ENCODE measurements at places on chromosomes 11 and 22.

DNA sequence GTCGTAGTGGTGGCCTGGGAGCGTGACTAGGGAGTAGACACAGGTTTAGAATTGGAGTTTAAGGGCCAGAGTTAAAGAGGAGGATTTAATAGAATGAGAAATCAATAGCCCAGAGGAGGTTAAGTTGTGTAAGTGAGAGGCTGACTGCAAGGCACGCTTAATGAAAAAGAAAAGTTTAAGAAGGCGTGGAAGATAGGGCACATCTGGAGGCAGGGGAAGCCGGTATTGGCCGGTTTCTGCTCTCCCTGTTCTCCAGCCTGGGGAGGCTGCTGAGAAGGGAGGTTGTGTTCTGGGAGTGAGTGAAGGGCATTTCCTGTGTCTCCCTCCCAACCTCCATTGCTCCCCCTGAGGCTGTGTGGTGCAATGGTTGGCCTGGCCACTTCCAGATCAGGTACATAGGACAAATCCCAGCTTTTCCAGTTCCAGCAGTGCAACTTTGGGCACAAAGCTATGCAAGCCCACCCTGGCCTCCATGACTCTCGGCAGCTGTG is 6.3 kb downstream of the GRIK4 start:
- H3K4me1 ChIP-seq, result no peaks in the 10 kb centered on the region
- DNase-seq, result no peak
- H3K36me3 ChIP-seq, result no peaks in the 10 kb centered on the region

DNA sequence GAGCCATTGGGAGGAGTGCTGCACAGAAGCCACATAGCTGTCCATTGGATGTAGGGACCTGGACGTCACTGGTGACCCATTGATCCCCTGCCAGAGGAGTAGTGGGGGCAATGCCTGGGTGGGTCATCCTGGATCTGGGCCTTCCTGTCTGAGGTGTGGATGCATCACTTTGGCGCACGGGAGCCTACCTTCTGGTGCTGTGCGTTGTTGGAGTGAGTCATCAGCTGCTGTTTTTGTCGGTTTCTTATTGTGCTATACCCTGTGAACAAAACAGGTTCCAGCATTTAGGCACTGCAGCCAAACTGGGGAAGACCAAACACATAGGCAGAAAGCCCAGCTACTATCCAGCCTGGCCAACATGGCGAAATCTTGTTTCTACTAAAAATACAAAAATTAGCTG is 3.2 kb downstream of the TAF6L start:
- H3K27ac ChIP-seq, result no peak overlapping the region
- no peak for DNase-seq
- peaks cover 18% of the 10 kb centered on the region for H3K4me1 ChIP-seq

- DNase-seq, result no peak
- no peak overlapping the region for H3K4me3 ChIP-seq
- no peak overlapping the region for H3K27ac ChIP-seq
Observed at GRCh38 chr11:107721207-107721606, 9.4 kb upstream of the SLN start.

DNA sequence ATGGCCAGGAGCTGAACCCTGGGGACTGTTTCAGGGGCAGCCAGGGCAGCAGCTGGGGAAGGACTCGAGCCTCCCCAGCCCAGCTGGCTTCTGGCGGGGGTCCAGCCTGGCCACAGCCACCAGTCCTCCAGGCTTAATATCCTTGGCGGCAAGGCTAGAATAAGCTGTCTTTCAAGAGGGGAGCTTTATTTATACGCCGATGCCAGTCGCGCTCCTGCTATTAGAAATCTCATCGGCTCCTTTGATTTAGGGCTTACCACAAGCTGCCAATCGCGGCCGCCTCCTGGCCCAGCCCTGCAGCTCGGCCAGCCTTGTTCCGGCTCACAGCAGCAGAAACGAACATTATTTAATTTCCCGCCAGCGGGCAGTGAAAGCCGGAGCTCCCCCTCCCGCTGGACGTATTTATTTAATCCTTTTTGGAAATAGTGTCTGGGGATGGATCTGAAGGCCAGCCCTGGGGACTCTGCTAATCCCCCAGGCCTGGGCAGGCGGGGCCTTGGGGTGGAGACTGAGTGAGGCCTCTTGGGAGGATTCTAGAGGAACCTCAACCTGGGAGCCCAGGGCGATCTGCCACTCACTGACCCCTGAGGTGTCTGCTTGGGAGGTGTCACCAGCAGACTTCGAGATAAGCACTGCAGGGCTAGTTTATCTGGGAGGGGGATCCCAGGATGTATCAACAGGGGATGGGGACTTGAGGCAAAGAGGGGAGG is 363.1 kb downstream of the MN1 start:
- DNase-seq, result peak; percentile 57
- no peak overlapping the region for H3K4me3 ChIP-seq
- H3K4me1 ChIP-seq, result peaks cover 16% of the 10 kb centered on the region
- H3K36me3 ChIP-seq, result no peaks in the 10 kb centered on the region
- H3K27ac ChIP-seq, result no peak overlapping the region
- H3K27me3 ChIP-seq, result no peaks in the 10 kb centered on the region

- no peaks in the 10 kb centered on the region for H3K27me3 ChIP-seq
- no peaks in the 10 kb centered on the region for H3K4me1 ChIP-seq
- H3K27ac ChIP-seq, result no peak overlapping the region
- no peak for DNase-seq
Observed at GRCh38 chr22:26851125-26851524, 193.7 kb downstream of the MIAT start.

DNA sequence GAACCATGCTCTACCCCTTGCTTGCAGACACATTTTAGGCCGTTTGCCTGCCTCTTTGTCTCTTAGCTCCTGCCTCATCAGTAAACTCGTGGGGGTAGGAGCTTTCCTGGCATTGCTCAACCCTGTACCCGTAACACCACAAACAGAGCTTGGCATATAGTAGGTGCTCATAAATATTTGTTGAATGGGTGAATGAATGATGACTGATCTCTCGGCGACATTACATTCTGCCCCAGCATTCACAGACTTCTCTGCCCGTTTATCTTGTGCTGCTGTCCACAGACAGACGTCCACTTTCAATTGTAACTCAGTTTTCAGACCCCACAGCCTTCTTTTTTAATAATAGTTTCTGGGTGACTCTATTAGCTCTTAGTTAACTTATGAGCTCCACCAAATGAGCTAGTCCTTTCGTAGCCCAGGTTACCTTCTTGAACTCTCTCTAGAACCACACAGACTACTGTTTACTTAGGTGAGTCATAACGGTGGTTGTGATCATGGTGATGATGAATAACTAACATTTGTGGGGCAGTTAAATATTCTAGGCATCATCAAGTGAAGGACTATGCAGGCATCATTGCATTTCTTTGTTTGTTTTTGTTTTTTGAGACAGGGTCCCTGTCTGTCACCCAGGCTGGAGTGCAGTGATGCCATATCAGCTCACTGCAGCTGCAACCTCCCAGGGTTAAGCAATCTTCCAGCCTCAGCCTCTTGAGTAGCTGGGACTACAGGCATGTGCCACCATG is 188.4 kb downstream of the ADAMTS15 start:
- peak; percentile 91 for DNase-seq
- H3K4me1 ChIP-seq, result peaks cover 33% of the 10 kb centered on the region
- H3K27me3 ChIP-seq, result no peaks in the 10 kb centered on the region

DNA sequence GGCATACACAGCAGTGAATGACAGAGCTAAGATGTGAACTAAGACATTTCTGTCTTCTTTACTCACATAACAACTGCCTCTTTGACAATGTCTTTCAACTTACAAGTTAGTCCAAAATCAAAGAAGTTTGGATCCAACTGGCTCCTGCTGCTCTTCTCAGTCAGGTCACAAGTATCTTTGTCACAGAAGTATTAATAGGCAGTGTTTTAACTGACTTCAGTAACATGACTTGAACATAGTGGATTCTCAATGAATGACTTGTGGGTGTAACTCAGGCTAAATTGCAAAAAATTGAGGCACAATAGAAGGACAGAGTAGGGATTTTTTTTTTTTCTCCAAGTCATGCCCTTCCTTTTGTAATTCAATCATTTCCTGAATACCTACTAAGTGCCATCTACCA is 22.6 kb downstream of the DBX1 start:
- no peak overlapping the region for H3K27ac ChIP-seq
- H3K36me3 ChIP-seq, result no peaks in the 10 kb centered on the region
- DNase-seq, result no peak
- H3K4me1 ChIP-seq, result 0 out of 2 replicates have a peak, but pooled peaks cover 5% of the 10 kb centered on the region
- no peak overlapping the region for H3K4me3 ChIP-seq

- H3K27me3 ChIP-seq, result no peaks in the 10 kb centered on the region
- H3K36me3 ChIP-seq, result no peaks in the 10 kb centered on the region
- H3K27ac ChIP-seq, result no peak overlapping the region
- DNase-seq, result no peak
Observed at GRCh38 chr11:18676803-18677202, 21.8 kb upstream of the TMEM86A start.
